ENCODE measurements at places on chromosomes 1 and 21. TPM values are rescaled to one million over a fixed set of nuclear protein-coding genes. Genes with fewer than 3 reads are reported as not detected.

Gene MROH9
- not detected for total RNA-seq

Gene LCE1C
- total RNA-seq = not detected

Gene ANKRD35
- total RNA-seq = 0.56 TPM

DNA sequence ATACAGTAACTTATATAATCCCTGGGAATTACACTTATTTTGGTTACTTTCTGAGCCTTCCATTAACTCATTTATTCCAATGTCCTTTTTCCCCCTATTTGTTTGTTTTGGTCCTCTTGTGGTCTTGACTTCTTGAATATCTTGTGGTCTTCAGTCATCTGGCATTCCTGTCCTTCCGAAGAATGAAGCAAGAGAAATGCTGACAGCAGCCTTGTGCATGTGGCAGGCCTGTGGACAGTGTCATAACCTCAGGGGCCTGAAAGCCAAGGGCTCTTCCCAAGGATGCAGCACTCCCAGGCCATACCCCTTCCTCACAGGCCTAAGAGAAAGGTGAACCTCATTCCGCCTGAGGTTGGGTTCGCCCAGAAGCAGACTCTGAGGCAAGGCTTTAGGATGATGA is 470.2 kb downstream of the DISC1 start:
- no peak for DNase-seq

DNA sequence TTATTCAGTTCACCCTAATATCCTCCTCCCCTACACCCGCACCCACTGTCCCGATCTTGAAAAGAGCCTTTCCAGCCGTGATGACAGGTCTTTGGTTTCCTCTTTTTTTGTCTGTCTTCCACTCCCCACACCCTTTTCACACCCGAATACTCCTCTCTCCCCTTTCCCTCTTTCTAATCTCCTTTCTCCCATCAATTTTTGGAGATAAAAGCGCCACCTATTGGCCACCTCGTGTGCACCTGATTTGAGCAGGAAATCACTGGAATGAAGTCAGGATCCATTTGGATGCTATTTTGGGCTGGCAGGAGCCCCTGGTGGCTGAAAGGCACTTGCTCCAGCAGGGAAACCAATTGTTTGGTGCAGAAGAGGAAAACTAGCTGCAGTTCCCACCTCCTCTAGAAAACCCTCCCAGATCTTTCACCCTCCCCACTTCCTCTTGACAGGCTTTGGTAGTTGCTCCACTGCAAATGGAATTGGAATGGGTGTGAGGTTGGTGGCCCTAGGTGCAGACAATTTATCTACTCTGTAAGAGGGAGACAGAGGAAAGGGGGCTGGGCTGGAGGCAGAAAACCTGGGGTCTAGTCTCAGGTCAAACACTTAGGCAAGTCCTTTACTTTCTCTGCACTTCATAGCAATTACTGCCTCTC is 8.4 kb downstream of the FOXE3 start:
- DNase-seq = no peak

DNA sequence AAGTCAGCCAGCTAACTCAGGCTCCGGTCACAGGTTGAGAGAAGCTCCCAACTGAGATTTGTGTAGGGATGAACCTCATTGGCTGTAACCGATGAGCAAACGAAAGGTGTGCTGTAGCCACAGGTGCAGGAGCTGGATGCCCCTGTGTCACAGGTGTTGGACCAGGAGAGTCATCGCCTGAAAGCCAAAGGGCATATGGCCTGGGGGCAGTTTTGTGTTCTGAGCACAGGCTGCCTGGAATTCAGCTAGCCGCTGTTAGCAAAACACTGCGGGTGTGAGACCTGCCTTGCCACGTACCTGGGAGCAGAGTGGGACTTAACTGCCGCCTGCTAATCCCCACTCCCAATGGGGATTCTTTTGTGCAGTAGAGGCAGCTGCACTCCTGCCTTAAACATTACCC is 55.3 kb downstream of the NEK7 start:
- DNase-seq = no peak

DNA sequence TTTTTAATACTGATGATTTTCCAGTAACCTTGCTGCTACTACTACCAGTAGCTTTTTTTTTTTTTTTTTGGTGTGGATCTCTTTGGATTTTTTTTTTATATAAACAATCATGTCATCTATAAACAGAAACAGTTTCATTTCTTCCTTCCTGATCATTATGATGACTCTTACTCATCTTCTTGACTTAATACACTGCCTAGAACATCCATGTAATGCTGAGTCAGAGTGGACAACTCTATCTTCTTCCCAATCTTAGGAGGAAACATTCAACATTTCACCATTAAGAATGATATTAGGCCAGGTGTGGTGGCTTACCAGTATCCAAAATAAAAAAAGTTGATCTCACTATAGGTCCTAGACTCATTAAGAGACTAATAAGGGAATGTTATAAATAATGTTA is 69.1 kb downstream of the RUSC1 start:
- no peak for DNase-seq

All from type B pancreatic cell (in vitro differentiated cells).